ENCODE measurements at places on chromosomes 4 and X. TPM values are rescaled to one million over a fixed set of nuclear protein-coding genes. Genes with fewer than 3 reads are reported as not detected.

The PDE6B gene
- total RNA-seq = 1.9 TPM

The CT55 gene
- total RNA-seq = 0.87 TPM

The CD38 gene
- total RNA-seq = 0.02 TPM

The MAGEA2 gene
- total RNA-seq = 15.8 TPM

- no peak for DNase-seq
Observed at GRCh38 chr4:15587649-15588048, 67.5 kb downstream of the FBXL5 start.

DNA sequence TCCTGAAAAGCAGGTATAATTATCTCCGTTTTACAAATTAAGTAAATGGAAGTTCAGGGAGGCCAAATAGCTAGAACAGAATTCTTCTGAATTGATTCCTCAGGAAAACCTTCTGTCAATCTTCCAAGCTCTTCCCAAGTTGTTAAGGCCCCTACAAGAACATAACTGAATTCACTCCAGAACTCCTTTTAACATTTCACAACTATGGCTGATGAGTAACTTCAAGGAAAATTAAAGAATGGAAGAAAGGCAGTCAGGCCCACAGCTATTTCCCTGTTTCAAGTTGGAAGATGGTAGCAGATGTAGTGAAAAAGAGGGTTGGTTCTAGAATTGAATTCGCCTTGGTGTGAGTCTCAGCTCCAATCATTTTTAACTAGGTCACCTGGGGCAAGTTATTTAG lies 15.9 kb downstream of the SETD7 start:
- no peak for DNase-seq

- DNase-seq = peak; percentile 92
Observed at GRCh38 chr4:6926681-6927478, 17.3 kb downstream of the TBC1D14 start.

GRCh38 chr4:64533637-64534036 lies 124.4 kb upstream of the TECRL start:
- DNase-seq = no peak

GRCh38 chrX:113741744-113742143 lies 842.1 kb upstream of the HTR2C start:
- DNase-seq = peak; percentile 35

DNA sequence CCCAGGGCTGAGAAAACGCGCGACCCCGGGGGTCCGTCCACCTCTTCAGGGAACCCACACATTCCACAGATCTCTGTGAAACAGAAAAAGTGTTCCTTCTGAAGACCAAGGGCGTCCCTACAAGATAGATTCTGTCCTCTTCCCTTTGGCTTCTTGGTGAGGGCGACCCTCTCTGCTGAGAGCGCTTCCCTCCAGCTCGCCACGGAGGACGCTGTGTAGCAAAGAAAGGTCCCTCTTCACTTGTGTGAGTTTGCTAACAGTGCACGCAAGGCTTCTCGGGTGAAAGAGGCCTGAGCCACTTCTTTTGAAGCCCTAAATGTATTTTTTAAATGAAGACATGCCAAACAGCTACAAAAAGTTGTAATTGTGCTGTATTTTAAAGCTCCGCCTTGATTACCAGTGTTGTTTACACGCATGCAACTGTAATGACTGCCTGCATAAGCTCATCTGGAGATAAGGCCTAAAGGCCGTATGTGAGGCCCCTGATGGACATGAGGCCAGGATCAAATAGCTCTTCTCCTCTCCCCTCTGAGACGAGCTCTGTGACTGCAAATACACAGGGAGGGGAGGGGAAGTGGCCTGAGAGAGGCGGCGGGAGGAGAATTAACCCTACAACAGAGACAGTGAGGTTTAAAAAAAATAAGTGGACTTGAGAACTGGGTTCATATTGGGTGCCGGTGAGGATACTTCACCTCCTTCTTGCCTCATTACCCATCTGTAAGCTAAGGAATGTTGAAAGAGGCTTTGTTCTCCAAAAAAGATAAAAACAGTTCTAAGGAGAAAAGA lies 95.5 kb downstream of the SOWAHB start:
- no peak for DNase-seq

DNA sequence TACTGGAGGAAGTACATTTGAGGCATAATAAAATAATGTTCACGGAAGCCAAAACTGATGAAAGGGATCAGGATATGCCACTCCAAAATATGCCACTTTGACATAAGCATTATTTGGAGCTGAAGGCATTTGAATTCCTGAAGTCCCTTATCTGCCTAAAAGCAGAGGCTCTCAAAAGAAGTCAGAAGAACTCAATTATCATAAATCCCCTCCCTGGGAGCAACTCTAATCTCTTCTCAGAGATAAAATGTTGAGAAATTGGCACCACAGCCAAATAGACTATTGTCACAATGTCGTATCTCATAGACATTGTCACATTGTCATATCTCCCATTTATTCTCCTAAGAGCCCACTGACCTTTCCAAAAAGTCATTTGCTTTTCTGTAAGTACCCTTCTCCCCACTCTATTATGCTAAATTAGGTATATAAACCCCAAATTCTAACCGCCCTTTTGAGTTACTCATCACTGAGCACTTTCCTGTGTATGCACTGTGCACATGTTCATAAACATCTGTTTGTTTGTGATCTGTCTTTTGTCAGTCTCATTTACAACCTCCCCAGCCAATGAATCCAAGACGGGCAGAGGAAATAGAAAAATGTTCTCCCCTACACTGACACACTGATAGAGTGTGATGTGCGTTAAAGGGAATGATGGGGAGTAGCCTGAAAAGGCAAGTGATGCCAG lies 78.5 kb upstream of the NAF1 start:
- no peak for DNase-seq

Data from H4 (cell line).